ENCODE measurements at places on chromosomes 11 and 22.

GRCh38 chr11:103803062-103803461 lies 233.4 kb upstream of the DDI1 start:
- H3K4me1 ChIP-seq = no peaks in the 10 kb centered on the region
- H3K27ac ChIP-seq = no peak overlapping the region
- no peak for DNase-seq
- H3K4me3 ChIP-seq = no peak overlapping the region
- H3K36me3 ChIP-seq = no peaks in the 10 kb centered on the region
- no peaks in the 10 kb centered on the region for H3K27me3 ChIP-seq

DNA sequence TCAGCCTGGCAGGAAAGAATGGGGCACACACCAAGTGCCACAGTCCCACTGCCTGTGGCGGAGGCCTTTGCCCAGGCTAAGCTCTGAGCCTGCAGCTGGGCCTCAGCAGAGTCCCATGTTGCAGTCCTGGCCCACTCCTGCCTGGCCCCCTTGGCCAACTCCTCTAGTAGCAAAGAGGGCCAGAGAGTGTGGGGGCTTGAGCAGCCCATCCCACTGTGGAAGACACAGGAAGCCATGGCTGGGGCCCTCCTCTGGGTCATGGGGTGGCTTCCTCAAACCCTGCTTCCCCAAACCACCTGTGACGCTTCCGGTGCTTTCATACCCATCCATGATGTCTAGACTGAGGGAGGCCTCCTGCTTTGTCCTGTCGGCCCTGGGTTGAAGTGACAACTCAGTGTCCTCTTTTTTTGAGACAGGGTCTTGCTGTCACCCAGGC lies 5.8 kb downstream of the RPS19BP1 start:
- no peaks in the 10 kb centered on the region for H3K27me3 ChIP-seq
- no peak overlapping the region for H3K4me3 ChIP-seq
- no peak for DNase-seq
- H3K27ac ChIP-seq = no peak overlapping the region

GRCh38 chr11:104678408-104678807 lies 219.9 kb downstream of the CASP12 start:
- no peak overlapping the region for H3K27ac ChIP-seq
- H3K4me1 ChIP-seq = no peaks in the 10 kb centered on the region
- DNase-seq = no peak
- no peaks in the 10 kb centered on the region for H3K27me3 ChIP-seq
- no peaks in the 10 kb centered on the region for H3K36me3 ChIP-seq
- H3K4me3 ChIP-seq = no peak overlapping the region

DNA sequence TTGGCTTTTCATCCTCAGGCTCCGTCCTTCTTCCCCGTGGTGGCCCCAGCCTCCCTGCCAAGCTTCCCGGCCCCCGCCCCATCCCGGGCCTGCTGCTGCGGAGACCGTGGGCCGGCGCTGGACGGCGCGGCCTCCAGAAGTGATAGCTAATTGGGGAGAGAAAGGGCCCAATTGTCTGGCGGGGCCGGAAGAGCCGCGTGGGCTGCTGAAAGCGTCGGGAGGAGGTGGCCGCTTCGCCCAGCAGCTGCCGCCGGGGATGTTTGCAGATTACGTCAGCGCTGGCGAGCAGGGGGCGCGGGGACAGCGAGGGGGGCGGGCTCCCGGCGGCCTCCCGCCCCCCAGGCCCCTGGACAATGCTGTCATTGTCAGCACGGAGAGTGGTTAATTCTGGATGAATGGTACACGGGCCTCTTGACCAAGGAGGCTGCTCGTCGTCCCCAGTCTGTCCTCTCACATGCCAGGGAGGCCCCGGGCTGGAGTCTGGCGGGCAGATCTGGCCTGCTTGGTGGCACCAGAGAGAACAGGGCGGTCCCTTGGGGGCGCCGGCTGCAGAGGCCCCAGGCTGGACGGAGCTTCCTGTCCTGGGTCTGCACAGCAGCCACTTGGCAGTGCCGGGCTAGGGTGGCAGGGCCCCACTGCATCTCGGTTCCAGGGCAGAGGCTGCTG lies 1.6 kb downstream of the SMIM38 start:
- H3K4me3 ChIP-seq = no peak overlapping the region
- no peaks in the 10 kb centered on the region for H3K36me3 ChIP-seq
- H3K27me3 ChIP-seq = no peaks in the 10 kb centered on the region
- no peak for DNase-seq

- no peak for DNase-seq
- no peaks in the 10 kb centered on the region for H3K4me1 ChIP-seq
- no peaks in the 10 kb centered on the region for H3K36me3 ChIP-seq
- H3K4me3 ChIP-seq = no peak overlapping the region
- H3K27ac ChIP-seq = no peak overlapping the region
- no peaks in the 10 kb centered on the region for H3K27me3 ChIP-seq
Observed at GRCh38 chr22:19928207-19928606, 13.4 kb upstream of the COMT start.

Measured in H1 (cell line).